ENCODE measurements at places on chromosomes 7 and 10.

- no peak for DNase-seq
Measured at GRCh38 chr10:72068901-72069446, 19.4 kb downstream of the SPOCK2 start.

DNA sequence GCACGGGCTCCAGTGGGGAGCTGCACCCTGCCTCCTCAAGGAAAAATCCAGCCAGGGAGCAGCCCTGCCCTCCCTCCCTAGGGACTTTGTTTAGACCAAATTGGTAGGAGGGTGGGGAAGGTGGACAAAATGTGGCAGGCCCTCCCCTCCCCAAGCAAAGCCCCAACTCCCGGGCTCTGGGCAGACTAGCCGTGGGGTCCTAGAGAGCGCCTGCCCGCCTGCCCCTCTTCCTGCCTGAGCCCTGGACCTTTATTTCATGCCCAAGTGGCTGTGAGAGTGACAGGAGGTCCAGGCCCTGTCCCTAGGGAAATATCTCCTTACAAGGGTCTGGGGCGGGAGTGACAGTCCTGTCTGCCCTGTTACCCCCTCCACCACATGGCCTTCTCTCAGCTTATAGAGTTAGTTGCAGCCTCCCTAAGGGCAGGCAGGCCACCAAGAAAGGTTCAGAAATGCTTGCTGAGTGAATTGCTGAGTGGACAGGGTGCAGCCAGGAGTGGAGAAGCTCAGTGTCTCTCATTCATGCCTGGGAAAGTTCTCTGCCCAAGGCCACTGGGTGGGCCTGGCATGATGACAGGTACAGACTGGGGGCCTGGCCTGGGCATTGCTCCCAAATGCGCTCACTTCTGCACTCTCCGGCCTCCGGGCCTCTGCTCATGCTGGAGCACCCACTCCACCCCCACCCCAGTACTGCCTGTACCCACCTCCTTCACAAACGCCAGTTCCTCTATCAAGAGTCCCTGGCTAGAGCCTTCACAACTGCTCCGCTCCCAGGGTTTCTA lies 25.2 kb downstream of the DNAJB12 start:
- DNase-seq = no peak

DNA sequence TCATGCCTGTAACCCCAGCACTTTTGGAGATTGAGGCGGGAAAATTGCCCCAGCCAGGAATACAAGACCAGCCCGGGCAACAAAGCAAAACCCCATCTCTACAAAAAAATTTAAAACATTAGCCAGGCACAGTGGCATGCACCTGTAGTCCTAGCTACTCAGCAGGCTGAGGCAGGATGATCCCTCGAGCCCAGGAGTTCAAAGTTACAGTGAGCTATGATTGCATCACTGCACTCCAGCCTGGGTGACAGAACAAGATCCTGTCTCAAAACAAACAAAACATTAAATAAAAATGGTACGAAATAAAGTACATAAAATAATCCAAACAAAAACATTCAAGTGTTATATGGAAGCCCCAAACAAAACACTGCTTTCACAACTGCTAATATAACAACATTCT lies 125.0 kb downstream of the SNX13 start:
- no peak for DNase-seq

DNA sequence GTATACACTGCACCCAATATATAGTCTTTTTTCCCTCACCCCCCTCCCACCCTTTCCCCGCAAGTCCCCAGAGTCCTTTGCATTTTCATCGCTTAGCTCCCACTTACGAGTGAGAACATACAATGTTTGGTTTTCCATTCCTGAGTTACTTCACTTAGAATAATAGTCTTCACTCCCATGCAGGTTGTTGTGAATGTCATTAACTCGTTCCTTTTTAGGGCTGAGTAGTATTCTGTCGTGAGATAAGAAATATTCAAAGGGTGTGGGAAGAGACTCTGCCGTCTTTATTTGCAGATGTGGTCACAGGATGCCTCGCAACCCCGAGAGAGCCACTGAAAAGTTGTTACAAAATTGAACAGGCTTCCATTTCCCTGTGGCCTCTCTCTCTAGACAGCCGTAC lies 137.9 kb upstream of the SH2B2 start:
- no peak for DNase-seq

DNA sequence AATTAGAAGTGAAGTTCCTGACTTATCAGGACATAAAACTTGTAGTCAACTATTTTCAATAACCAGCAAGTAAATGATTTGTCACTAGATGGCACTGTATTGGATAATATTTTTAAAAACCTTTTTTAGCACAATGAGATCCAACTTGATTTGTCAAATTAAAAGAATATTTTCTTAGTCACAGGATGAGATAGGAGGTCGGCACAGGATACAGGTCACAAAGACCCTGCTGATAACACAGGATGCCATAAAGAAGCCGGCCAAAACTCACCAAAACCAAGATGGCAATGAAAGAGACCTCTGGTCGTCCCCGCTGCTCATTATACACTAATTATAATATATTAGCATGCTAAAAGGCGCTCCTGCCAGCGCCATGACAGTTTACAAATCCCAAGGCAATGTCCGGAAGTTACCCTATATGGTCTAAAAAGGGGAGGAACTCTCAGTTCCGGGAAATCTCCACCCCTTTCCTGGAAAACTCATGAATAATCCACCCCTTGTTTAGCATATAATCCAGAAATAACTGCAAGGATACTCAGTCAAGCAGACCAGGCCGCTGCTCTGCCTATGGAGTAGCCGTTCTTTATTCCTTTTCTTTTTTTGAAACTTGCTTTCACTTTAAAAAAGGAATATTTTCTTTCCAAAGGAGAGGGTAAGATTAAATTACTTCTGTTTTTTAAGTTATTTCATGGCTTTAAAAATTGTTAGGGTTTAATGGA lies 255.7 kb upstream of the MKLN1 start:
- DNase-seq = no peak

DNA sequence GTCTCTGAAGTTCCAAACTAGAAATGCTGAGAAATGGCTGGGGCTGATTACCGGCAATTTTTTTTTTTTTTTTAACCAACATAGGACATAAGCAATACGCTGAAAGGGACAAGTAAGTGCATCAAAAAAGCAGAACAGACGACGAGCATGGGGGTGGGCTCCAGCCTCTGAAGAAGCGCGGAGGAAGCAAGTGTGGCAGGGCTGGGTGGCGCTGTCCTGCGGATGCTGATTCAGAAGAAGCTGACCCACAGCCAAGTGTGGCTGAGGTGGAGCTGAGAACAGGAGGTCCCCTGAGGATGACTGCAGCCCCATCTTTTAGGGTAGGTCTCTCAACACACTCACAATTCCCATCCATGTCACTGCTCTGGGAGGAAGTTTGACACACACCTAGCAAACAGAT lies 65.6 kb downstream of the CTBP2 start:
- DNase-seq = no peak

GRCh38 chr7:107996072-107996882 lies 6.7 kb downstream of the LAMB1 start:
- no peak for DNase-seq

DNA sequence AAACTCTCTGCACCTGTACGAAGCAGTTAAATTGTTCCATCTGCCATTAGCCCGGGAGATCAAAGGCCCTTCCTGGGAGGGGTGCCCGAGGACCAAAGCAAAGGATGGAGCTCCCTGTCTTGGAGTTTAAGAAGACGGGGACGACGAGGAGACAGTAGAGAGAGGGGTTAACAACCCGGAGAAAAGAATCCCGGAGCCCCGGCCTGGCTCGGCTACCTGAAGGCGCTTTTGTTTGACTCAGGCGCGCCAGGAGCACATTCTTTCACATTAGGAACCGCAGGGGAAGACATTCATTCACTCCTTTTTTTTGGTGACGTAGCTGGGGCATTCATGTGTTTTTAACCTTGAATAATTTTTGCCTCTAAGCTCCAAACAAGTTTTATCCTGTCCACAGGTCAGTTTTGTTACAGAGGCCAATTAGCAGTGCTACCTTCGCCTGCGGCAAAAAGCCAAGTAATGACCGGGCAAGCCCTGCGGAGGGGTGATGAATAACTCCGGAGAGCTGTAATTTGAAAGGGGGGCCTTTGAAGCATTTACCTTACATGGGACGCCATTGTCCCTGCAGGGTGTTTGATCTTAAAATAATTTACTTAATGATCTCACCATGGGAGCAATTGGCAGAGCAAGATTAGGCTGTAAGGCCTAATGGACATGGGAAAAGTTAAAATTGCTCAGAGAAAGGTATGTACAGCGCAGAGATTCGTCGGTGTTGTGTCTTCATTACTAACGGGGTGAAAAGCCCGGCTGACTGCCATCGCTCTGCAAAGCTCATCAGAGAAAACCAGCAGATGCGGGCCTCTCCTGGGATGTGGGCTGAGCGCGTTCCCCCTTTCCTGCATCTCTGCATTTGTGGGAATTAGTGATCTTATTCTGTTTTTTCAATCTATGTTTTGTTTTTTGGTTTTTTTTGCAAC lies 258.0 kb upstream of the SP4 start:
- no peak for DNase-seq

DNA sequence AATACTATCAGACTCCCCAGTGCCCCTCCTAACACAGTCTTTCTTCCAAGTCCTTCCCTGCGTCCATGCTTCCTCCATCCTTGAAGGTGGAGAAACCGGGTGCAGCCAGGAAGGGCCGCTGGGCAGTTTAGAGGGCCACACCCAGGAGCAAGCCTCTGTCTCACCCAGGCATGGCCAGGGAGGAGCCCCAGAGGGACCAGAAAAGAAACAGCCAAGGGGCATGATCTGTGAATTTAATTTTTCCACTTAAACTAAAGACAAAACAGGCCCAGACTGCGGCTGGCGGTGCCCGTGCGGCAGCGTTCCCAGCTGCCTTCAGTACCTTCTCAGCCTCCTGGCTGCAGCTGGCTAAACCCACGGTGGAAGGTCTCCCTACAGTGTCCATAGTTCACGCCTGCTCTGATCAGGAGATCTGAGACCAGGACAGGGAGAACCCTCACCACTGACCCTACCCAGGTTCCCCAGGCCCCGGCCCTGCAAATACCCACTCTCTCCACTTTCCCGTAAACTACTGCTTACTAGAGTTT lies 12.9 kb downstream of the UNCX start:
- no peak for DNase-seq

DNA sequence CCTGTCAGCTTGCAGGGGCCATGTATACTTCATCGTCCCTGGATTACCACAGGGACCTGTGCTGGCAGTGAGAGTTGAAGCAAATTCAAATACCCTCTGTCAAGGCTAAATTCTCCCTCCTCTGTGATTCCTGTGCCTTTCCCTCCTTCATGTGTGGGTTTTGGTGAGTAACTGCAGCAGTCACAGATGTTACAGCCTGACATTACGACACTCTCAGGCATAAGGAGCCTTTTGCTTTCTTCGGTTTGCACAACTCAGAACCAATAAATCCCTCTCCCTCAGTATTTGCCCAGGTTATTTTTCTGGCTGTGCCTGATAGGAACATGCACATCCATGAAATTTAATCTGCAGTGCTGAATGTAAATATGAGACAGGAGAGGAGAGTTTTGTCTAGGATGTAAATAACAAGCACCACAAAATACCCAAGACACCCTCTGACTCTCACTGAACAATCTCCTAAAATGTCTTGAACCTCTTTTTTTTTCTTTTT lies 997.2 kb upstream of the GHITM start:
- no peak for DNase-seq

GRCh38 chr10:69413221-69413865 lies 3.4 kb downstream of the TACR2 start:
- peak; percentile 69 for DNase-seq

DNA sequence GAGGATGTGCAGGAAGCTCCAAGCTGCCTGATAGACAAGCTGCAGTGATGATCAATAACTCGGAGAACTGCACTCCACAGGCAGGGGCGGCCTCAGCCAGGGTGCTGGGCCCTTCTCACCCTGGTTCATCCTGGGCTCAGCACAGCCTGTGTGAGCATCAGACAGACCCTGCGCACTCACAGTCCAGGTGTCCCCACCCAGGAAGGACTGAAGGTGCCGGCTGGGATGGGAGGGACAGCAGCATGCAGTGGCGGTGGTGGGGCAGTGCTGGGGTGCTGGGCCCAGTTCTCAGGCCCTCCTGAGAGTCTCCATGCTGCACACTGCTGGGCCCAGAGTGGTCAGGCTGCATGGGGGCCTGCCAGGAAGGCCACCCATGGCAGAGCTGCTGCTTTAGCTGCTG lies 74.1 kb downstream of the ITIH5 start:
- DNase-seq = no peak

DNA sequence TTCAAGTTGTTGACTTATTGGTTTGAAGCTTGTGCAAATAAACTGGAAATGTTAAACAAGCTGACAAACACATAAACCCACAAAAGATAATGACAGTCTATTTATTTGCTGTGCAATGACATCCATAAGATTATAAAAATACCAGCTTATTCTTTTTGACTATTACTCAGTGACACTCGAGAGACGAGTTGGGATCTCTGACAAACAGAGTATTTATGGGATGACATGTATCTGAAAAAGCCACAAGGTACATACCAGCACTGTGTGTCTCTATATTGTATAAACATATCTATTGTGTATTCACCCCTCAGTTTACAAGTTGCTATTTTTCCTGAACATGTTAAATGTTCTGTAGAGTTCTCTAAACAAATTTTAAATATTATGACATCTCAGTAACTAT lies 88.9 kb downstream of the CHRM2 start:
- no peak for DNase-seq

- no peak for DNase-seq
Measured at GRCh38 chr10:13715100-13715499, 128.3 kb downstream of the PRPF18 start.

- DNase-seq = no peak
Measured at GRCh38 chr10:50600831-50601477, 22.8 kb downstream of the SGMS1 start.

GRCh38 chr10:121935702-121936101 lies 7.9 kb upstream of the ATE1 start:
- no peak for DNase-seq

GRCh38 chr7:50138101-50138500 lies 45.1 kb upstream of the ZPBP start:
- DNase-seq = no peak

GRCh38 chr7:23654508-23654907 lies 25.5 kb upstream of the FAM221A start:
- no peak for DNase-seq

DNA sequence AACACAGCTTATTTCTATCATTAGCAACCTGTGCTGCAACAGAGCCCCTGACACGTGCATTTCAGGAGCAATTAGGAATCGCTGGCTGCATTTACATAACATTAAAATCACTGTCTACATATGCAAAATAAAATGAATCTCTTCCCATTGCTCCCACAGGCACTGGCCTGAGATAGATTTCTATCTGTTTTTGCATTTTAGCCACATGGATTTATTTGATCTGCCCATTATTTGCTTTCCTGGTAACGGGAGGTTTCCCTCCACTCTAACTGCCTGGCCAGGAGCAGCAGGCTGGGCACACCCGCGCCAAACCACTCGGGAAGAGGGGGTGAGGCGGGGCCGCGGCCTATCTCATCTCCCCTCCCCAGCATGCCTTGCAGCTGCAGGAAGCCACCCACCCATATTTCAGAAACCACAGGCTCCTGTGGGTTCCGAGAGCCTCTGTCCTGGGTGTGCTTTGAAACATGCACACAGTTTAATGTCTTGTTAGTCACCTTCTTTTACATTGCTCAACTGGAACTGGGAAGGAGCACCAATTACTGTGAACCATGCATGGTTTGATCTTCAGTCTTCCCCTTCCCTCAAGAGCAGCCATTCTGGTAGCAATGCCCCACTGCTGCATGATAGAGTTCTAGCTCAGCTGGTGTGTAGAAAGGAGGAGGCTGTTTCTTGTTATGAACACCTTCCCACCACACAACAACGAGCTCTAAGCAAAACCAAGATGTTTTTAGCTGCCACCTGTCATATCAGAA lies 37.7 kb upstream of the IKZF1 start:
- peak; percentile 58 for DNase-seq

- no peak for DNase-seq
Measured at GRCh38 chr10:60448246-60448645, 58.6 kb upstream of the ANK3 start.

GRCh38 chr7:70647801-70648498 lies 484.0 kb upstream of the GALNT17 start:
- DNase-seq = peak; percentile 9

GRCh38 chr10:124646483-124647352 lies 97.5 kb downstream of the FAM53B start:
- DNase-seq = no peak

Data from B cell (primary cell).